Hindlimb muscle (tissue), 1 donor: ENCODE measurements at places on chromosomes 6 and 20.

DNA sequence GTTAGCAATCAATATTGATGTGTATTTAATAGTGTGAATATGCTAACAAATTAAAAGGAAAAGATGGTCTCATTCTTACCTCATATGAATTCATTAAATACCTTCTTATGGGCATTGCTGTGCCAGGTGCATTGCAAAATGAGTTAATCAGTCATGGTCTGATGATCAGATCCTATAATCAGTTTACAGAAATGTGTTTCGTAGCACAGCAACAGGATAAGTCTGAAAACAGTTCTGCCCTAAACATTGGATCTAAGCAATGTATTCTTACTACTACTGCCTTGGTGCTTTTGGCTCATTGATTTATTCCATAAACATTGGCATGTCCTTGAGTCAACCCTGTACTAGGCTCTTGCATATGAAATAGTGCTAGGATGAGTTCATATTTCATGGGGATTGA, 417.0 kb upstream of the JAG1 start:
- DNase-seq = no peak

GRCh38 chr6:3687847-3688246, 63.7 kb downstream of the PXDC1 start:
- no peak for DNase-seq

DNA sequence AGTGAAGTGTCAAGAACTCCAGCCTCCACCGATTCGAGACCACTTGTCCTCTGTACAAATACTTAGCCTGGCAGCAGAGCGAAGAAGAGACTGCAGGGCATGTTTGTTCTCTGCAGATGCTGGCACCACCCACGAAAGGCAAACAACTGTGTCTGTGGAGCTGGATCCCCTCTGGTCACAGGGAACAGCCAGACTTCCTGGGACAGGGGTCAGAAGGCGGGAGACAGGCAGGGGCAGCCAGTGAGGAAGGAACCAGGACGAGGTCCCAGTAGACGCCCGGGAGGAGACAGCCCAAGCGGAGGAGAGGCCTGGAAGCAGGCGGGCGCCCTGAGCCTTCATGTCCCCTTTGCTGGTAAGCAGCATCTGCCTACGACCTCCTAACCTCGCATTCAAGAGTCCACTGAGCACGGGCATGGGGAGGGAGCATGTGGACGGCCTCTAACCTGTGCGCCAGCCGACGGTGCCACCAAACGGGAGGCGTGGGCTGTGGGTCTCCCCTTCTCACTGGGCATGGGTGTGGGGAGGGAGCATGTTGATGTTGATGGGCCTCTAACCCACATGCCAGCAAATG, 265.5 kb downstream of the DLL1 start:
- DNase-seq = no peak

DNA sequence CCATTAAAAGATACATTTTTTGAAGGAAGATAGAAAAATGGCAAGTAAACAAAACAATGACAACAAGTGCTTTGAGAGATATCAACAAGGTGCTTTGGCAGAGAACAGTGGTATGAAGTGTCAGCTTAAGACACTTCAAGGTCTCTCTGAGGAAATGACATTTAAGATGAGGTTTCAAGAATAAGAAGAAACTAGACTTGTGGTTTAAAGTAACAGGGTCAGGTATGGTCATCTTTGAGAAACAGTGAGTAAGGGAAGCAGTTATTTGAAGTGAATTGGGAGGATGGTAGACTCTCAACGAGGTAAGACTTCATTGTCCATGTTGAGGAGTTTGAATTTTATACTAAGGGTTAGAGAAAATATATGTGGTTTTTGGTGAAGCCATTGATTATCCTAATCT, 77.8 kb downstream of the SYCP2L start:
- DNase-seq = no peak

- DNase-seq = peak; percentile 43
These were observed 22.3 kb upstream of the SAYSD1 start for GRCh38 chr6:39137245-39137644.

DNA sequence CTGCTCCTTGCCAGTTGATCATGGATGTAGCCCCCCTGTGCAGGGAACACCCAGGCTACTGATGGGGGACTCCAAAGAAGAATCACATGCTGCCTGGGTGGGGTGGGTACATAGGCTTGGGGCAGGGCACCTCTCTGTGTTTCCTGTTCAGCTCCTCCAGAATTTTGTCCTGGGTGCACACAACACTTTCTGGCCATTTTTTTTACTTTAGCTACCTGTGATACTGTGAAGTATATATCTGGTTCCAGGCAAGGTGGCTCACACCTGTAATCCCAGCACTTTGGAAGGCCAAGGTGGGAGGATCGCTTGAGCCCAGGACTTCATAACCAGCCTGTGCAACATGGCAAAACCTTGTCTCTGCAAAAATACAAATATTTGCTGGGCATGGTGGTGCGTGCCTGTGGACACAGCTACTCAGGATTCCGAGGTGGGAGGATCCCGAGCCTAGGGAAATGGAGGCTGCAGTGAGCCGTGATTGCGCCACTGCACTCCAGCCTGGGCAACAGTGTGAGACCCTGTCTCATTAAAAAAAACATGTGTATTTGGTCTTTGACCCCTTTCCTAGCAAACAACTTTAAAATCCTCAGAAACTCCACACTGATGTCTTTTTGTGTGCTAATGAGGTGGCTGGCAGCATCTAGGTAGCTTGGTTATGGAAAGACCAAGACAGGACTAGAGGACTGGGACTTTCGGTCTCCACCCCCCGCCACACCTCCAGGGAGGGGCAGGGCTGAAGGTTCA, 14.1 kb downstream of the SLC4A11 start:
- DNase-seq = no peak

DNA sequence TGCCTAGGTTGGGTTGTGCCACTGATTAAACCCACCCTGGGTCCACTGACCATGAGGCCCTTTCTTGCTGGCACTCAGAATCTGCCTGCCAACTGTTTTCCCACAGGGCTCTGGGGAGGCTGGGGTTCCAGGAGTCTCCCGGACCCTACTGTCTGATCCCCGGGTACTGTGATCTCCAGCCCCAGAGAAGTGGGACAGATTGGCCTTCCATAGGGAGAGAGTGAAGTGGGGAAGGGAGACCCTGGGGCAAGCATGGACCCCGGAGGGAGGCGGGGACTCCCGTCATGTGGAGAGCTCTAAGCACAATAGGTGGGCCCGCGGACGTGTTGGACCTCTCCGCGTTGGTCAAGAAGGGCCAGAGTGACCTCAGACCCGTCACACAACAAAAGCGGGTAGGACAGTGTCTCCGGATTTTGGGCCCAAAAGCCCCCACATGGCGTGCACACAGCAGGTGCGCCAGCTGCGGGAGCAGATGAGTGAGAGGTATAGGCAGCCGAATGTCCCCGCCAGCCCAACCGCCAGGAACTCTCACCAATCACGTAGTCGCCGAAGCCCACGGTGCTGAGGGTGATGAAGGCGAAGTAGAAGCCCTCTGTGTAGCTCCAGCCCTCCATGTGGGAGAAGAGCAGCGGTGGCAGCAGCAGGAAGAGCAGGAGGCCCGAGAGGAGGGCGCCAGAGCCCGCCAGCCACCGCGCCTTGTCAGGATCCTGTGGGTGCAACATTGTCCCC, 10.6 kb downstream of the KCNK17 start:
- DNase-seq = no peak

DNA sequence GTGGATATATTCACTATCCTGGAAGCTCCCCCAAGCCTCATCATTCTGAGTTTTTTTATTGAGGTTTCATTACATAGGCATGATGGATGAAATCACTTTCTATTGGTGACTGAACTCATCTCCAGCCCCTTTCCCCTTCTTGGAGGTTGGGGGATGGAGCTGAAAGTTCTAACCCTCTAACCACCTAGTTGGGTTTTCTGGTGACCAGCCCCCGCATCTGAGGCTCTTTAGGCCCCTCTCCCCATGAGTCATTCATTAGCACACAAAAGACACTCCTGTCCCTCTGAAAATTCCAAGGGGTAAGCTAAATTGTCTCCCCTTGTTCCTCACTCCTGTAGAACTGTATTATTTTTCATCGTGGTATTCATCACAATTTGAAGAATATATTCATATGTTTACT, 33.3 kb downstream of the GFRA4 start:
- DNase-seq = no peak

DNA sequence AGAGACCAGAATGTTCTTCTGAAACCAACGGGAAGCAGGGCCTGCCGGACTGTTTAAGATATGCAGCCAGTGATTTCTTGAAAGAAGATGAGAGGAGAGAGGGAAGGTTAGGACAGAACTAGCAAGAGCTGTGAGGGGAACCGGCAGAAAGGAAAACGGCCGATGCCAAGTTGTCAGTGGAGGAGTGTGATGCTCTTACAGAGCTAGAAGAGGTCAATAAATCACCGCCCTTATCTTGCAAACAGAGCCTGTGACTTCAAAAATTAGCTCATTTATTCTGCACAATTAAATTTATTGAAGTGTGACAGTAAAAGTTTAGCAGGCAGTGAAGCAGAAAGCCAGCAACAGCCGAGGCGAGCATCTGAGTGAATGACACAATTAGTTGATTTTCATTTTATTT, 509.5 kb upstream of the ID4 start:
- DNase-seq = no peak

- no peak for DNase-seq
These were observed 52.8 kb upstream of the UST start for GRCh38 chr6:148693882-148694484.

GRCh38 chr6:119760046-119760445, 410.5 kb upstream of the MAN1A1 start:
- no peak for DNase-seq

DNA sequence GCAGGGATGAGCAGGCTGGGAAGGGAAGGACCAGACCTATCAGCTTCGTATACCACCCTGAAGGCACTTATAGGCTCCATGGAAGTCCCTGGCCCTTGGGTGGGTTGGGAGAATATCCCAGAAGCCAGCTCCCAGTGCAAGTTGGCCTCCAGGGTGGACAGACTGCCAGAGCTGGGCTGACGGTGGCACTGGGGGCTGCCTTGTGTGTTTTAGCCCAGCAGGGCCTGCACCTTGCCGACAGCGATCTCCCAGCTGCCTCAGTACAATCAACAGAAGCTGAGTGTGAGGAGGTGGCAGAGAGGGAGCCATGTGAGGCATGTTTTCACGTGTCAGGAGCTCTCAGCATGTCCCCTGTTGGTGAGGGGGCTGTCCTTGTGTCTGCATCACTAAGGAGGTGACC, 159.5 kb downstream of the VEGFA start:
- no peak for DNase-seq

GRCh38 chr20:57660922-57661745, 40.9 kb upstream of the ZBP1 start:
- DNase-seq = no peak

- DNase-seq = peak; percentile 86
These were observed 452 bp downstream of the TRAF3IP2 start for GRCh38 chr6:111605100-111605751.

GRCh38 chr20:33662172-33662571, at the start of gene C20orf144:
Gene C20orf144 (plus strand): TSS chr20:33662327. CDS start chr20:33662346, 19 bp downstream.
- DNase-seq = no peak

- no peak for DNase-seq
These were observed 52.6 kb upstream of the PDE7B start for GRCh38 chr6:135798751-135799515.

- DNase-seq = no peak
These were observed 47.0 kb upstream of the DST start for GRCh38 chr6:56689663-56690062.

DNA sequence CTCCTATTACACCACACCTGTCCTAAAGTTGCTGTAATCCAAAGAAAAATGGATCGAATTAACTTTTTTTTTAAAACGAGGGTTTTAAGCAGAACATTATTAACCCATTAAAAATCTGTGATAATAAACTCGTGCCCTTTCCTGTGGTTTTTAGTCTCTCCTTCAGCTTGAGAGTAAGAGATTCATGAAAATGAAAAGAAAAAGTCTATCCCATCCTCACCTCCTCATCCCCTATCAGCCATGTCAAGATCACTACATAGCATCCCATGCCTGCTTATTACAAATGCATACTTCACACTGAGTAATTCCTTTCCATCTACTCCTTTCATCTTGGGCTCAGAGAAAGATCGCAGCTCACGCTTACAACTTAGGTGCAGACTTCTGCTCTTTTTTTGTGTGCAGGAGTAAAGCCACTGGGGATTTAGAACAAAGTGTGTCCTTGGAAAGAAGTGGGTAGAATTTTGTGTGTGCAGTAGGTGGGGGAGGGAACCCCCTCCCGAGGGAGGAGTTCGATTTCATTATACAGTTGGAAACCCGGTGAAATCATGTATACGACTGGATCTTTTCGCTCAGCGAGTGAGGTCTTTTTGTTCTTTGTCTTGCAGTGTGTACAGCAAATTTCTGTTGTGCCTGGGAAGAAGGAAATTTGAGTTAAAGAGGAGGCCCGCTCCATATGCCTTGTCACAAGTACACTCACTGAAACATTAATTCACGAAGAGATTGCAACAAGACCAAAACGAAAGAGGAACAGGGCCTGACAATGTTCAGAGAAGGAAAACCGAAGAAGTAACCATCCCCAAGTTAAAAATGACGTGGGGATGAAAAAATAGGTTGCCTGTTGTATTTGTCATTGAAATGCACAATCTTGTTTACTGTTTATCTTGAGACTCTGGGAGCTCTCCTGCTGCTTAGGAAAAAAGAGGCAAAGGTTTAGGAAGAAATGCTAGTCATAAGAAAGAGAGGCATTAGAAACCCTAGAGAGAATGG, 146.5 kb upstream of the ZNF217 start:
- peak; percentile 37 for DNase-seq

- DNase-seq = no peak
These were observed 6.6 kb downstream of the MEA1 start for GRCh38 chr6:43007126-43007525.

GRCh38 chr20:1456300-1456699, 10.3 kb downstream of the NSFL1C start:
- DNase-seq = no peak

DNA sequence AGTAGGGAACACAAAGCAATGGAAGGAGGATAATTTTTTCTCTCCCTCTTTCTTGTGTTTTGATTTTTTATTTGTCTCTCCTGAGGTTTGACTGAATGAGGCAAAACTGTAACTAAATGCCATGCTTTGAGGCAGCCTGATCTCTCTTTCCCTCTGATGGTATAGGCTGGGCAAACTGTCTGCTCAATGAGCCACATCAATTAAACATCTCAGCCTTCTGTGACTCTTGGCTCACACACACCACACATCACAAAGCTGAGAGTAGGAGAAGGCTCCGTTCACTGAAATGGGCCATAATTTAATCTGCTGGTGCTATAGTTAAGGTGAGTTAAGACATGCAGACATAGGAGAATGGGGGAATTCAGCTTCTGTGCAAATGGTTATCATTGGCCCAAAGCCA, 28.1 kb upstream of the SCGN start:
- DNase-seq = no peak

- DNase-seq = no peak
These were observed 170.0 kb downstream of the MOXD1 start for GRCh38 chr6:132231121-132231884.

- DNase-seq = no peak
These were observed 38.4 kb downstream of the INSM1 start for GRCh38 chr20:20406306-20406705.
